ENCODE measurements at places on chromosomes 7 and 10.

DNA sequence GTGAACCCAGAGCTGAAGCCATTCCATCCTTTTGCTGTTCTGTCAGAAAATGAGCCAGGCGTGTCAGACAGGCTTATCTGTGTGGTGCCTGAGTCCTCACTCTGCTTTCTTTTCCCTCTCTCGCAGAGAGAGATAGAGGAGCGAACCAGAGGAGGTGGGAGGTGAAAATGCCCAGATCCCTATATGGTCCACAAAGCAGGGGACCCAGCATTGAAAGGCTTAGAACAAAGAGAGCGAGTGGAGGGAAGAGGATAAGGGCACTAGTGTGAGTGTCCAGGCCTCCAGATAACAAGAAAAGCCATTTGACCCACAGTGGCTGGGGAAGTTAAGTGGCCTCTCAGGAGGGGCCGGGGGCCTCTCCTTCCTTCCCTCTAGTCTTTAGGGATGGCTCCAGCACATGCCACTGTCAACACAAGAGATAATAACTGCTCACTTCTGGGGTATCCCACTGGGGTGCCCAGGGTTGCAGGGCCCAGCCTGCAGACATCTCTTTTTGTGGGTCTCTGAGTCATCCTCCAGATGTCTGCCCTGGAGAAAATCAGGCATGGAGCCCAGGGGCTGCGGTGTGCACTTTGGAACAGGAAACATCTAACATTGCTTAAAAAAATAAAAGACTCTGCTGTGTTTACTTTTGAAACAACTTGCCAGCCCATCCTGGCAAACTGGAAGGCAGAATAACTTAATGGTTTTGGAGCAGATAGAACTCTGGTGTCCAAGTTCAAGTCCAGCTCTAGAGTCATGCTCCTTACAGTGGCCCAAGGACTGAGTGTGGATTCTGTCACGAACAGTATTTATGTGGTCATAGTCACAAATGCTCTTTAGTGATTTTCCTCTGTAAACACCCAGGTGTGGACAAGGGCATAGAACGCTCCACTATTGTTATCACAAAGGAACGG is 189.5 kb downstream of the CXCL12 start:
- DNase-seq, result no peak

DNA sequence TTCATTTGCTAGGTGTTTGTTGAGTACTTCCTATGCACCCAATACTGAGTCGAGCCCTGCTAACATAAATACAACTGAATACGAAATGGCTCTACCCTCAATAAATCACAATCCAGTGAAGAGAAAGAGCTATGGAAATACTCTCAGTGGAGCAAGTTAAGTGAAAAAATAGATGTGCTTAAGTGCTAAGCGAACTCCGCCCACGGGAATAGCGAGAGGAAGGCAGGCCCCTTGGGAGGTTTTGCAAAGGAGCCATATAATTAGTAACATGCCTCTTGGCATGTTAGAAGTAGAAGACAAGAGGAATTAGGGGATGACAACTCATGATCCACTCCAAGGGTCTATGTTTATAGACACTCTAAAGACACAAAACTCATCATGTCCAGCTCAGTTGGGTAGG is 42.8 kb upstream of the TSPAN33 start:
- no peak for DNase-seq

DNA sequence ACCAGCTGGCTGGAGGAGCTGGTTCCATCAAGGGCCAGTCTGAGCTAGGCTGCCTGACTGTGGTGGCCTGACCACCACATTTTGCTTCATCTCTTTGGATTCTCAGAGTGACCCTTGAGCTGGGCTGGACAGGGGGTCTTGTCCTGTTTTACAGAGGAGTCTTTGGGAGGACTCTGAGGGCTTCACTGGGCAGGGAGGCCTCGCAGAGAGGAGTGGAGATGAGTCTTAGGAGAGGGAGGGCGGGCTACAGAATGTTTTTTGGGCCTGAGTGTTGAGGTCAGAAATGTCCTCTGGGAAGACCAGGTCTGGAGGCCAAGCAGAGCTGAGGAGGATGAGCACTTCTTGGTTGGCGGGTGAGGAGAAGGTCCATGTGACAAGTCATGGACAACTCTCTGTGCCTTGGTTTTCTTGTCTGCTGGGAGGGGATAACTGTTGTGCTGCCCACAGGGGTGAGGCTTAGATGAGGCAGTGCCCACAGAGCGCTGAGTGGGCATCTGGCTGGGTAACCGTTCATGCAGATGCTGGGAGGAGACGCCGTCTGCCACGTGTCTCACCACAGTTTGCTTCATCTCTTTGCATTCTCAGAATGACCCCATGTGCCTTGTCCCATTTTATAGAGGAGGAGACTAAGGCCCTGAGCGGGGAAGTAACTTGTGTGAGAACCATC is 9.4 kb downstream of the TSPAN15 start:
- DNase-seq, result no peak

GRCh38 chr10:60163786-60164185 is 225.9 kb downstream of the ANK3 start:
- no peak for DNase-seq

DNA sequence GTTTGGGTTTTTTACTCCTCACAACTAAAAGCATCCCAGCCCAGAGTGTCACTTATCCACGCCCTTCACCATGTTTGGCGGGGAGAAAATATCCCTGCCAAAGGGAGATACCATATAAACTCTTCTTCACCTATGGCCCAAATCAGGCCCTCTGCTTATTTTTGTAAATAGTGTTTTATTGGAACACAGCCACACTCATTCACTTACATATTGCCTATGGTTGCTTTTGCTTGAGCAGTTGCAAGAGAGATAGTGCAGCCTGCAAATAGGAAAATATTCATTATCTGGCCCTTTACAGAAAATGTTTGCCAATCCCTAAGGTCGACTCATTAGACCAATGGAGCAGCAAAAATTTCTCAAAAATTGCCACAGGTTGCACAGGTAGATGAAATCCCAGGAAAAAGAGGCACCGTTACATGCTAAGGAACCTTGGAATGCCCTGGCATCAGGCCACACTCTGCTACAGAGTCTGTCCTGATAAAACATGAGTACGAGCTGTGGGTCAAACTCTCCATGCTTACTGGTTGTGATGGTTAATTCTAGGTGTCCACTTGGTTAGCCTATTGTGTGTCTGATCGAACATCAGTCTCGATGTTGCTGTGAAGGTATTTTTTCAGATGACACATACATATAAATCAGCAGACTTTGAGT is 7.9 kb upstream of the RASSF4 start:
- DNase-seq, result no peak

DNA sequence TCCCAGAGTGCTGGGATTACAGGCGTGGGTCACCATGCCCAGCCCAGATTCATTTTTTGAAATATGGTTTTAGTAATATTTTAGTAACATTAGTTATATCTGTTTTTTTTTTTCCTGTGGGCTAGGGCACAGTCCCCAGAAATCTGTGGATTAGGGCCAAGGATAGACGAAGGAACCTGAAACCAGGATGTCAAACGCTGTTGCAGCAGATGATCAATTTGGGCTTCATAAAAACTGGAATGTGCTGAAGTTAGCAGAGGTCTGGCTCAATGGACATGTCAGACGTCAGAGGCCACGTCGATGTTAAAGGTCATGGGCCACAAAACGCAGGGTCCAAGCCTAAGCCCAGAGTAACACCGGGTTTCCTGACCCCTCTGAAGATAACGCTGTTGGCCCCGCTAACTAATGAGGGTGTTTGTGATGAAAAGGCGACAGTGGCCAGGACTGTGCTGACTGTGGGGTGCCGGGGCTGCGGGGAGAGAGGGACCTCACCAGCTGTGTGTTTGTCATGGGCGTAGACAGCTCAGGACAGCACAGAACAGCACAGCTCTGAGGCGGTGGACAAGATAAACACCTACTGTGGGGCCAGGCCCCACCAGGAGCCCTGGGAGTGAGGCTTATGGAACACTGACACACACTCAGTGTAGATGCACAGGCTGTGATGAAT is 23.8 kb upstream of the GTPBP4 start:
- no peak for DNase-seq

- DNase-seq, result no peak
Measured at GRCh38 chr10:103929381-103929921, 11.5 kb upstream of the STN1 start.

GRCh38 chr7:43362652-43363034 is 220.3 kb upstream of the STK17A start:
- DNase-seq, result no peak

DNA sequence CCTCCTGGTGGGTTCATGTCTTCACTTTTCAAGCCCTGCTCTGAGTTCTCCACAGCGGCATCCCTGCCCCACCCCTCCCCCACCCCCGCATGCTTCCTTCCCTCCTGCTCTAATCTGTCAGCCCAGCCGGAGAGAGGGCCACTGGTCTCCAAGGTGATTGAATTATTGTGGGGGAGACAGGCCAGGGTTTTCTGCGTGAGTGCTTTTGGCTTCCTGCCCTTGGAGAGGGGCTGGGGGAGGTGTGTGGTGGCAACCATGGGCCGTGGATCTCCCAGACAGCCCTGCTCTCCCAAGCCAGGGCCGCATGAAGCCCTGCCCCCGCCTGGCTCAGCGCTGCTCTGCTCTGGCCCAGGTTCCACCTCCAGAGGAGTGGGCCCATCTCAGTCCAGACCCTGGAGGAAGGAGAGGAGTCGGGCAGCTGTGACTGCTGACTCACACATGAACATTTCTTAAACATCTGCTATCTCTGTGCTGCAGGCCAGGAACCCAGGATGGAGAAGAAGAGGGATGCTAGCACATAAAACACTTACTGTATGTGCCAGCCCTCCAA is 109.9 kb downstream of the ZMIZ1 start:
- DNase-seq, result no peak

- no peak for DNase-seq
Measured at GRCh38 chr10:96420228-96421009, 61.6 kb upstream of the OPALIN start.

DNA sequence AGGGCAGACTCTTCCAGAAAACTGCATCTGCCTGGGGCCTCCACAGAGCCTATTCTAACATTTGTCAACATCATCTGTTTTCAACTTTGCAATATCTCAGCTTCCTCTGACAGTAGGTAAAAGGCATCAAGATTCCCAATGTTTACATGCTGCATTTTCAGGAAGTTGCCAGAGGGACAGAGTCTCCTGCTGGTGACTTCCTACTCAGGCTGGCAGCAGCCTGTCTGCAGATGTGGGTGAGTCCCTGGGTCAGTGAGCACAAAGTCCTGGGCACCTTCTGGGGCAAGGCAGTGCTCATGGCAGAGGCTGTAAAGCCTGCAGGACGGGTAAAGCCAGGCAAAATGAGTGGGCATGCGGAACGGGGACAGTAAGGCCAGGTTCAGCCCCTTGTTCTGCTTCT is 69.4 kb downstream of the EBF3 start:
- DNase-seq, result no peak

- peak; percentile 4 for DNase-seq
Measured at GRCh38 chr10:29648114-29648982, 13.6 kb upstream of the SVIL start.

- no peak for DNase-seq
Measured at GRCh38 chr7:140084972-140085371, 22.2 kb upstream of the PARP12 start.

GRCh38 chr7:127821146-127821545 is 169.2 kb downstream of the SND1 start:
- no peak for DNase-seq

DNA sequence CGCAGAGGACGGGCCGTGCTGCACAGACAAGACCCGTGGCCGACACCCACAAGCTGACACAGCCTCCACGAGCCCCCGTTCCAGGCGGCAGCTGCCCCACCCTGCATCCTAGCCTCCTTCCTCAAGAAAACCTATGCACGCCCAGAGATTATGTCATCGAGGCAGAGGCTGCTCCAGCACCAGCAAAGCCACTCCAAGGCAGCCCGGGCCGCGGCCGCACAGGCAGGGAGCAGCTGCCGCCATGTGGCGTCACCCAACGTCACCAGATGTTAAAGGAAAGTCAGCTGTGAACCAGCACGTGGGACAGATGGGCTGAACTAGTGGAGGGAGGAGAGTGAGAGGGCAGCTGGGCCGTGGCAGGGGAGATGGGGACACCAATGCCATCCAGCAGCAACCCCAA is 59.8 kb downstream of the STK32C start:
- DNase-seq, result no peak

DNA sequence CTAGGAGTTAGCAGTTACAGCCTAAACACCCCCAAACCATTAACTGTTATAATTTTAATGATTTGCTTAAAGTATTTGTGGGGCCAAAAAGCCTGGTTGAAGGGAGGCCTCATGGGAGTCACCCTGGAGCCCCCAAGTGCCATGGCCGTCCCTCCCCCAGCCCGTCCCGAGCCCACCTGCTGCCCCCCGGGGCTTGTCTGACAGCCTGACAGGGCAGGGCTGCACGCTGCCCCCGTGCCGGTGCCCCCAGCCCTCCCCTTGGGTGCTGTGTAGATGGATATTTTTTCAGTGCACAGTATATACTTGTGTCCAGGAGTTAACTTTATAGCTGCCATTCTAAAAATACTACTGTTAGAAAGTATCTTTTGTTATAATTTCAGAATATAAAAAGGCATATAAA is 108.4 kb downstream of the CYTH3 start:
- no peak for DNase-seq
